ENCODE measurements at places on chromosomes 1 and 21. TPM values are rescaled to one million over a fixed set of nuclear protein-coding genes. Genes with fewer than 3 reads are reported as not detected.
A peak's percentile ranks its signal among the peaks of the same experiment; 100 is the strongest.

DNA sequence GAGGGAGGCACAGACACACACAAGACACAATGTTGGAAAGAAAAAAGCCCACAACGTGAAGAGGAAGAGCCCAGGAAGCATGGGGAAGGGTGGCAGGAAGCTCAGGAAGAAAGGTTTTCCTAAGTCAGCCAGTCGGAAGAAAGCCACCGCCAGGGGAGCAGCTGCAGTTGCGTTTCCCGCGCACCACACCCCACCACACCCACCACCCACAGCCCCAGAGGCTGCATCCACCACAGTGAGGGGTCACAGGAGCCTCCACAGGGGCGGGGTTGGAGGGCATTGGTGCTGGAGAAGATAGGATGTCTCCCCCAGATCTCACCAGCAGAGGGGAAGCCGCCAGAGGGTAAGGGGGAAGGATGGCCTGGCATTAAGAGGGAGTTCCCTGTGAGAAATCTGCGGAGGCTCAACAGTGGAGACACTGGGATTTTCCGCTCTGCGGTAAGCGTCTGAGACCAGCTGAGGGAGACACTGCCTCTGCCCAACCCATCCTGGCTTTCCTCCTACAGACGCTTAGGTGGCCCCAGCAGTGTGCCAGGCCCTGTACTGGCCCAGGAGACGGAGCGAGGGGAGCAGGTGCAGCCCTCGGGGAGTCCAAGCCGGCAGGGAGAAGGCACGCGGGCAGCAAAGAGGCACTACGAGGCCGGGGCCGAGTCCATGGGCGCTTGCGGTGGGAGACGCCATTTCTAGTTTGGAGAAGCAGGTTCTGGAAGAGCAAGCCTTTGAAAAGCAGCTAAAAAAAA lies 19.8 kb downstream of the PGLYRP3 start:
- DNase-seq, result no peak

- no peak for DNase-seq
Observed at GRCh38 chr1:206955476-206956451, 9.5 kb upstream of the PIGR start.

GRCh38 chr1:8394456-8395321 lies 76.8 kb downstream of the SLC45A1 start:
- peak; percentile 38 for DNase-seq

- peak; percentile 33 for DNase-seq
Observed at GRCh38 chr1:51624855-51625254, 8.0 kb downstream of the OSBPL9 start.

DNA sequence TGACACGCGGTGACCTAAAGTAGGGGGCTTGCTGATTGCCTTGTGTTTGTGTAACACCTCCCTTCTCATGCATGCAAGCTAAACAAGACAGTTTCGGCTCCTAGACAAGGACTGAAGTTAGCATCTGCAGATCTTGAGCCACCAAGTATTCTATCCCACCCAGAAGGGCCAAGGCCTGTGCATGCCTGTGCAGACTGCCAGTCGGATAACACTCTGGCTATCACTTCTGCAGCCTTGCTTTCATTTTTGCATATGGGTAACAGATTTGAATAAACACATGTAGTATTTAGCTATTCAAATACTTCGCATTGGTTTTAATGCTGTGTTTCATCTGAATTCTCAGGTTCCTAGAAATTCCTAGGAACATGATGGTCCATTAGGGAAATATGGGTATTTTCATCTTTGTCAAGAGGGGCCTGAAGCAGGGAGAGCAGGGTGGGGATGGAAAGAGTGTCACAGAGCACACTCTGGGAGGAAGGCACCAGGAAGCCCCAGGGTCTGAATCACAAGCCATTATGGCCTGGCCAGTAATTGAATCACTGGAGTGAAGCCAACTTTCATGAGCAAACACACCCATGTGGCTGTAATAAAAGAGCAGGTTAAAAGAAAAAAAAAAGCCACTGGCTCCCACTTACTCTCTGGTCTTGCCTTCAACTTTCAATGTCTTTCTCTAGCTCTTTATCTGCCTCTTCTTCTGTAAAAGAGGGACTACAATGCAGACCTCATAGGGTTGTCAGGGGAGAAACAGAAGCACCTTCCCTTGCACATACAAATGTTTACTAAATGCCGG lies 28.3 kb downstream of the GADD45A start:
- DNase-seq, result peak; percentile 95

DNA sequence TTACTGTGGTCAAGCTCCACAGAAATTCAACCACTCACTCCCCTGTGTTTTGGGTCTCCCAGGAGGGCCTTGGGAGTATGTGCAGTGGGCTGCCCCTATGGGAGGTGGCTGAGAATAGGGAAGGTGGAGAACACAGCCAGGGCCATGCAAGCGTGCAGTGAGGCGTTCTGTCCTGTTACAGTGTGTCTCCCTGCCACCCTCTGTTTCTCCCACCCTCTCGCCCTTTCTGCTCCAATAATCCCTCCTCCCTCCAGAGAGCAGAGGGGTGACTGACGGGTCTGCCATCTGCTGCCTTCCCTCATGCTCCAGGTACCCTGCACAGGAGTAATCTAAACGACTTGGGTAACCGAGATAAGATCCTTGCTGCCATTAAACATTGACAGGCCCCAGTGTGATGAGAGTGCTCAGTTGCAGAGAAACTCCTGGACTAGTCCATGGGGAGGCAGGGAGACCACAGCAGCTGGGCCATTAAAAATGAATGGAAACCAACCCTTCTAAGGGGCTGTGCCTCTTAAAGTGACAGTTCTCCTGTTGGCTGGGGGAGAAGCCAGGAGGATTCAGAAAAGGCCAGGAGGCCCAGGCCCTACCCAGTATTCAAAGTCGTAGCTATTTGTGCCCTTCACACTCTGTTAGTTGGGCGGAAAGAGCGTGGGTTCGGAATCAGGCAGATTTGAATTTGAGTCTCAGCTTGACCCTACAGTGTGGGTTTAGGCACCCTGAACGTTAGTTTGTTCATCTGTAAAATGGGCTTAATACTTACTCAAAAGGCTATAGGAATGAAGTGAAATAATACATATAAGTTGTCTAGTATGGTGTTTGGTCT lies 22.4 kb upstream of the BTG2 start:
- no peak for DNase-seq

- DNase-seq, result no peak
Observed at GRCh38 chr1:25954282-25954938, 43.5 kb downstream of the PAFAH2 start.

DNA sequence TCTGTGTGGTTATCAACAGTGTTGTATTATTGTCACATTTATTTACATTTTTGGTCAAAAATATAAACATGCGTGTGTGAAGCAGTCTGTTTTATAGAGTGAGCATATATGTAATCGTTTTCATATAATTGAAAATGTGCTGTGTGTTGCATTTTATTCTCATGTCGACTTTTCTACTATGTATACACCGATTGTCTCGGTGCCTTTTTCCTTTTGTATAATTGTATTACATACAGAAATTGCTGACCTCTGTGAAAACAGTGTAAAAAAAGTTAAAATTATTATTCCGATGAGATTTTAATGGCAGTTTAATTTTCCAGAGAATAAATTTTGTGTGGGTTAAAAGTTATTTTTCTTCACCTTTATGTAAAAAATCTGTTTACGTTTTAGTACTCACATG lies 62.4 kb upstream of the SERTAD4 start:
- no peak for DNase-seq

DNA sequence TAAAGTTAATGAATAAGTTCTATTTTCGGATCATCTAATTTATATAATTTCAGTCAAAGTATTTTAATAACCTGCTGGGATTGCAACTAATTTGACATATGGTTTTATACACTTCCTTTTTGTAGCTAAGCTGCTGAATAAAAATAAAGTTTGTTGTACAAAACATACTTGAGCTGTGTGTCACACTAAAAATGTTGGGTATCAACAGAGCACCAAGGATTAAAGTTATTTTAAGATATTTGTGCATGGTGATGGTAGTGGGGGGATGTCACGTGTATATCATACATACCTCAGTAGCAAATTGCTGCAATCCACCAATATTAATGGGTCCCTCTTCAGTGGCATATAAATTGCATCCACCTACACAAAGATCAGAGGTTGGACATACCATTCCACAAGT lies 199.6 kb downstream of the DPYD start:
- DNase-seq, result no peak

- no peak for DNase-seq
Observed at GRCh38 chr1:240342251-240342625, 250.6 kb downstream of the FMN2 start.

DNA sequence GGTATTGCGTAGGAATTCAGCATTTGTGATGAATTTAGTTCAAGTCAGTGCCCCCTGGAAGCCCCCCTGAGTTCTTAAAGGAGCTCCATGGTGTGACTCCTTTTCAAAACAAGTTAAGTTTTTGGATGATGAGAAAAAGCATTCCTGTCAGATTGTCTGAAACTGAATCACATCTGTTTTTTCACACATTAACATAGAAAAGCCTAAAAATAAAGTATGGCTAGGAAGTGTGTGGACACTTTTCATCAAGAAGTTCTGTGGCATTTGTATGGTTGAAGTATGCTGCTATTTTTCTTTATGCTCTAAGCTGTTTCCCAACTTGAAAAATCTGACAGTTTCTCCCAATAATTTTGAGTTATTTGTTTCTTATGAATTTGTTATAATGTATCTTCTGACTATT lies 33.7 kb downstream of the PRDM2 start:
- DNase-seq, result no peak

DNA sequence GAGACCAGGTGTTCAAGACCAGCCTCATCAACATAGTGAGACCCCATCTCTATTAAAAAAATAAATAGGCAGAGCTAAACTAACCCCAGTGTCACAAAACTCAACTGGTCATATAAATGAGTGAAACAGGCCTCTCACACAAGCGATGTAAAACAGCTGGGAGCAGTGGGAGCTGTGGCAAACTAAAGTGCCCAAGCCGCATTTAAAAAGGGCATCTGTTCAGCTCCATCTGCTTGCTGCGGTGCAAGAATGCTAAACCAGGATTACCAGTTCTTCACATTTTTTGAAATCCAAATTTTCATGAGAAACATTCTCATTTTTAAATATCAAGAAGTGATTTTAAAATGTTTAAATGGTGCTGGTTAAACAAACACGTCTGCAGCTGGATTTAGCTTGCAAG lies 50.0 kb upstream of the WNT2B start:
- no peak for DNase-seq

Gene CR1L
- total RNA-seq, result not detected

Gene CFAP107
- total RNA-seq, result not detected

Gene TMEM79
- total RNA-seq, result 0.44 TPM

Gene CD160
- not detected for total RNA-seq

Gene RAD54L
- 2.2 TPM for total RNA-seq

Data from lung microvascular endothelial cell (primary cell).